Left lung (tissue), 14 donors: ENCODE measurements at places on chromosomes 7 and 10. TPM values are rescaled to one million over a fixed set of nuclear protein-coding genes. Genes with fewer than 3 reads are reported as not detected.
A peak's percentile ranks its signal among the peaks of the same experiment; 100 is the strongest.

Gene CRTAC1
- total RNA-seq, result 44.0 TPM

Gene XRCC2
- 3.5 TPM for total RNA-seq

GRCh38 chr10:70069346-70069745, 16.7 kb downstream of the MACROH2A2 start:
- H3K27me3 ChIP-seq, result no peaks in the 10 kb centered on the region
- no peak for DNase-seq
- H3K27ac ChIP-seq, result no peak overlapping the region
- H3K4me3 ChIP-seq, result no peak overlapping the region

DNA sequence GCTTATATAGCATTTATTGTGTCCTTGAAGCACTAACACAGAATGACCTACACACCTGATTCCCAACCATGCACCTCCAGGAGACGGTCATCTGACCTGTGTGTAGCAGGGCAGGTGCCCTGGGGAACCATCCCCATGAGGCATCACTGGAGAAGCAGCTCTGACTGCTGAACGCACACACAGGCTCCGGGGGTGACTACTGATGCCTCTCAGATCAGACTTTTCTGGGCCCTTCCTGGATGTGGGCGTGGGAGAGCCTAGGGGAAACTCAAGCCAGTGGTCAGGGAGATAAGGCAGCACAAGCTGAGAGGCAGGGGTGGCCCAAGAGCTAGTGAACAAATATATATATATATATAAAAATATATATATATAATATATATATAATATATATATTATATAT, 37.6 kb downstream of the CPXM2 start:
- no peak for DNase-seq
- no peaks in the 10 kb centered on the region for H3K27me3 ChIP-seq
- H3K36me3 ChIP-seq, result no peaks in the 10 kb centered on the region
- H3K4me3 ChIP-seq, result no peak overlapping the region
- no peaks in the 10 kb centered on the region for H3K4me1 ChIP-seq

Gene GJD4
- not detected for total RNA-seq

Gene SLC26A4
- 0.82 TPM for total RNA-seq

Gene ARHGAP22
- total RNA-seq, result 10.4 TPM

- no peak for DNase-seq
- no peak overlapping the region for H3K27ac ChIP-seq
- H3K36me3 ChIP-seq, result no peaks in the 10 kb centered on the region
- H3K4me1 ChIP-seq, result no peaks in the 10 kb centered on the region
- no peaks in the 10 kb centered on the region for H3K27me3 ChIP-seq
Measured at GRCh38 chr10:129845111-129845753, 118.8 kb downstream of the EBF3 start.

GRCh38 chr7:5470167-5470532, 46.5 kb upstream of the TNRC18 start:
- H3K4me1 ChIP-seq, result no peaks in the 10 kb centered on the region
- H3K27ac ChIP-seq, result no peak overlapping the region
- no peaks in the 10 kb centered on the region for H3K27me3 ChIP-seq
- H3K4me3 ChIP-seq, result no peak overlapping the region
- no peak for DNase-seq
- H3K36me3 ChIP-seq, result no peaks in the 10 kb centered on the region

DNA sequence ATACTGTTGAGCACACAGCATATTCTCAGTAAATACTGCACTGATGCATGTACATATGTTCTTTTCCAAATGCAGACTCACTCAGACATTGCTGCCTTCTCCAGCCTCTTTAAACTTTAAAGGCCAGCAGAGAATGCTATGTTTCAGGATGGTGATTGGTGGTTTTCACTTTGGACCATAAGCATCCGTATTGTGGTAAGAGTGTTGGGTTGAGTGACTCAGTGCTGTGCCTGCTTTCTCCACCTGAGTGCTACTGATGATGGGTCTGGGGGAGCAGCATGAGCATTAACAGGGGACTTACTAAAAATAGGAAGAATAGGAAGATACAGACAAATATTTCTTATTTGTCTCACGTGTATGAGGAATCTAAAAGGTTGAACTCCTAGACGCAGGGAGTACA, 56.3 kb upstream of the ZNF92 start:
- no peak overlapping the region for H3K4me3 ChIP-seq
- no peaks in the 10 kb centered on the region for H3K4me1 ChIP-seq
- no peaks in the 10 kb centered on the region for H3K27me3 ChIP-seq
- no peaks in the 10 kb centered on the region for H3K36me3 ChIP-seq

DNA sequence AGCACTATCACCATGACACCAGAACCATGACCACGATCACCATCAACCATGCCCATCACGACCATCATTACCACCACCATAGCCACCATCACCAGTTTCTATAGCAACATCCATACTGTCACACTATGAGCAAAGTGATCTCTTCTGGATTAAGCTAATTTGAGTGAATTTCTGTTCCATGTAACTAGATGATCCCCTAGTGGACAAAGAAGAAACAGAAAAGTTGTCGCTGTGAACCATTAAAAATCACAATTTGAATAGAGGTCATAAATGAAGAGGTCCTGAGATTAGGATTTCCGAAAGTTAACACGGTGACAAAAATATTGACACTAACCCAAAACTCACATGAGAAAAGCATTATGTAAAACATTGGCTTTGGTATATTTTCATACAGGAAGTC, 77.6 kb downstream of the CLRN3 start:
- H3K27ac ChIP-seq, result no peak overlapping the region
- H3K4me1 ChIP-seq, result no peaks in the 10 kb centered on the region
- no peak overlapping the region for H3K4me3 ChIP-seq
- no peak for DNase-seq
- H3K36me3 ChIP-seq, result no peaks in the 10 kb centered on the region
- no peaks in the 10 kb centered on the region for H3K27me3 ChIP-seq

- H3K36me3 ChIP-seq, result no peaks in the 10 kb centered on the region
- H3K4me1 ChIP-seq, result no peaks in the 10 kb centered on the region
- no peak overlapping the region for H3K27ac ChIP-seq
- no peak overlapping the region for H3K4me3 ChIP-seq
Measured at GRCh38 chr10:11409357-11409756, 202.1 kb downstream of the USP6NL start.

DNA sequence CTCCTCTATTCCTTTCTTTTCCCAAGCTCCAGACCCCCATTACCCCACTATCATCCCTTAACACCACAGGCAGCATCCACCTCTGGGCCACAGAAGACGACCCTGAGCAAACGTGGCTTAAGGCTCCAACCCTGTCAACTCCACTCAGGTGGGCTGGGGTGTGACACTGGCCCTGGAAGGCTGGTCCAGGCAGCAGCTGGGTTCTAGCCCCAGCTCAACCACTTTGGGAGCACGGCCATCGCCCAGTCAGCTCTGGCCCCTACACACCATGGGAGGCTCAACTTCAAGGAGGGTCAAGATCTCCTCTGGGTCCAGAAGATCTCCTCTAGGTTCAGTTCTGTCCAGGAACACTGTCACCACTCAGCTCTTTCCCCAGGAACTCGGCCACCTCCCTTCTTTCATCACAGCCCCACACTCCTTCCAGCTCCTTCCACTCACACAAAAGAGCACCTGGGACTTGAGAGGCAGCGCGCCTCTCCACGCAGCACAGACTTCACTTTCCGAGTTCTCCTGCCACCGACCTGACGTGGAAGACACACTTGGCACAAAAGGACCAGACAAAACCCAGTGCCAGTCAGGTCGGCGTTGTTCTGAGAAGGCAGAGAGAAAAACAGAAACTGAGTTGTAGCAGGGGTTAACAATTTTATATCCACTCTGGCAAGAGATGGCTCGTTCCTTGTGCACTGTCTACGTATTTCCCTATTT, 84.1 kb downstream of the CTBP2 start:
- no peak overlapping the region for H3K4me3 ChIP-seq
- DNase-seq, result no peak
- no peaks in the 10 kb centered on the region for H3K4me1 ChIP-seq
- peak overlapping the region; percentile 30 for H3K27ac ChIP-seq

Gene DKK1
- total RNA-seq, result 10.5 TPM

- H3K4me3 ChIP-seq, result no peak overlapping the region
- no peak for DNase-seq
- no peaks in the 10 kb centered on the region for H3K4me1 ChIP-seq
- H3K27ac ChIP-seq, result no peak overlapping the region
Measured at GRCh38 chr10:78920011-78920410, 148.8 kb upstream of the ZMIZ1 start.

- H3K27ac ChIP-seq, result no peak overlapping the region
- no peaks in the 10 kb centered on the region for H3K36me3 ChIP-seq
- H3K4me3 ChIP-seq, result no peak overlapping the region
- no peak for DNase-seq
Measured at GRCh38 chr10:94496010-94496409, 49.6 kb upstream of the HELLS start.

Gene MOGAT3
- not detected for total RNA-seq

- peaks cover 19% of the 10 kb centered on the region for H3K4me1 ChIP-seq
- no peak overlapping the region for H3K4me3 ChIP-seq
- H3K36me3 ChIP-seq, result no peaks in the 10 kb centered on the region
Measured at GRCh38 chr10:113967126-113967525, 76.5 kb upstream of the ADRB1 start.

DNA sequence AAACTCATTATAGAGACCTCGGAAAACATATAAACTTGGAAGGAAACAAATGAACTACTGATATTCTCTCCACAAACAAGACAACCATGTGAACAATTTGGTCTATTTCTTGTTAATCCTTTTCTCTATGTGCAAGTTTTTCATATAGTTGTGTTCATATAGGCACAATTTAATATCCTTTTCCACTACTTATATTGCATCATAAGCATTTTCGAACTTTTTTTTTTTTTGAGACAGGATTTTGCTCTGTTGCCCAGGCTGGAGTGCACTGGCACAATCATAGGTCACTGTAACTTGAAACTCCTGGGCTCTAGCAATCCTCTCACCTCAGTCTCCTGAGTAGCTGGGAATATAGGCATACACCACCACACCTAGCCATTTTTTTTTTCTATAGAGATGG, 5.2 kb downstream of the PEX1 start:
- H3K4me1 ChIP-seq, result peaks cover 5% of the 10 kb centered on the region
- H3K27ac ChIP-seq, result no peak overlapping the region
- no peaks in the 10 kb centered on the region for H3K27me3 ChIP-seq
- no peak overlapping the region for H3K4me3 ChIP-seq
- no peaks in the 10 kb centered on the region for H3K36me3 ChIP-seq
- no peak for DNase-seq

GRCh38 chr7:1853986-1854865, 184.1 kb downstream of the ELFN1 start:
- no peak for DNase-seq
- H3K4me3 ChIP-seq, result no peak overlapping the region
- no peaks in the 10 kb centered on the region for H3K36me3 ChIP-seq
- H3K27ac ChIP-seq, result no peak overlapping the region
- H3K4me1 ChIP-seq, result no peaks in the 10 kb centered on the region
- H3K27me3 ChIP-seq, result no peaks in the 10 kb centered on the region

Gene ATOH7
- not detected for total RNA-seq

GRCh38 chr7:148270576-148270975, 320.0 kb upstream of the C7orf33 start:
- no peak overlapping the region for H3K27ac ChIP-seq
- no peaks in the 10 kb centered on the region for H3K4me1 ChIP-seq
- H3K4me3 ChIP-seq, result no peak overlapping the region
- no peaks in the 10 kb centered on the region for H3K36me3 ChIP-seq
- no peak for DNase-seq

DNA sequence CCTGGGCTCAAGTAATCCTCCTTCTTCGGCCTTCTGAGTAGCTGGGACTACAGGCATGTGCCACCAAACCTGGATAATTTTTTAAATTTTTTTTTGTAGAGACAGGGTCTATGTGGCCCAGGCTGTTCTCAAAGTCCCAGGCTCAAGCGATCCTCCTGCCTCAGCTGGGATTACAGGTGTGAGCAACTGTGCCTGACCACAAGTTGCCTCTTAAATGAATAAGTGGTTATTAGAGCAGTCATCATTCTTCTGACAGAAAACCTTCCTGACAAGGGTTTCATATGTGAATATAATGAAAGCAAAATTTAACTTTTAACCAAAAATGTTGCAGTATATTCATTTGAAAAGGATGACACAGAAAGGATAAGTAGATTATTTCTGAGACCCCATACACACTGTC, 532.5 kb downstream of the GRM8 start:
- no peak overlapping the region for H3K27ac ChIP-seq
- no peaks in the 10 kb centered on the region for H3K27me3 ChIP-seq
- DNase-seq, result no peak
- no peak overlapping the region for H3K4me3 ChIP-seq
- H3K36me3 ChIP-seq, result no peaks in the 10 kb centered on the region

DNA sequence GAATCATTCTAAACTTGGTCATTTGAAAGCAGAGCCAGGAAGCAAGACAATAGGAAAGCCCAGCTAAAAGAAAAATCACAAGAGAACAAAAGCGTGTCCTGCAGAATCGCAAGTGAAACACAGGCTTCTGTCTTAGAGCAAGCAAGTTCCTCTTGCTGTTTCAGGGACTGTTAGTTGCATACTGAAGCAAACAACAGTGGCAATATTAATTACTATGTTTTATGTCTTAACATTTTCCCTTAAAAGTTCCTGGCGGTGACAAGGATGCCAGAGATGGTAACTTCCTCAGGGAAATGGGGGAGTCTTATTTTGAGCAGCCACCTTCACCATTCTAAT, 217.1 kb downstream of the GFRA1 start:
- no peak overlapping the region for H3K27ac ChIP-seq
- no peaks in the 10 kb centered on the region for H3K4me1 ChIP-seq
- H3K27me3 ChIP-seq, result no peaks in the 10 kb centered on the region

- H3K4me3 ChIP-seq, result no peak overlapping the region
- H3K27ac ChIP-seq, result no peak overlapping the region
- no peaks in the 10 kb centered on the region for H3K27me3 ChIP-seq
- H3K4me1 ChIP-seq, result no peaks in the 10 kb centered on the region
- no peak for DNase-seq
Measured at GRCh38 chr7:149385195-149385950, 75.5 kb downstream of the ZNF777 start.

GRCh38 chr10:306675-307185, 171.5 kb downstream of the ZMYND11 start:
- DNase-seq, result no peak
- H3K4me3 ChIP-seq, result no peak overlapping the region
- no peaks in the 10 kb centered on the region for H3K4me1 ChIP-seq
- H3K27ac ChIP-seq, result no peak overlapping the region
- H3K36me3 ChIP-seq, result no peaks in the 10 kb centered on the region
- no peaks in the 10 kb centered on the region for H3K27me3 ChIP-seq

Gene CTTNBP2
- total RNA-seq, result 3.0 TPM

Gene C7orf57
- total RNA-seq, result 1.6 TPM

Gene FBXL13
- 2.2 TPM for total RNA-seq

- no peak for DNase-seq
- H3K27me3 ChIP-seq, result peaks cover 10% of the 10 kb centered on the region
- H3K27ac ChIP-seq, result no peak overlapping the region
- H3K4me3 ChIP-seq, result no peak overlapping the region
Measured at GRCh38 chr10:45302573-45302972, 12.8 kb downstream of the OR13A1 start.

DNA sequence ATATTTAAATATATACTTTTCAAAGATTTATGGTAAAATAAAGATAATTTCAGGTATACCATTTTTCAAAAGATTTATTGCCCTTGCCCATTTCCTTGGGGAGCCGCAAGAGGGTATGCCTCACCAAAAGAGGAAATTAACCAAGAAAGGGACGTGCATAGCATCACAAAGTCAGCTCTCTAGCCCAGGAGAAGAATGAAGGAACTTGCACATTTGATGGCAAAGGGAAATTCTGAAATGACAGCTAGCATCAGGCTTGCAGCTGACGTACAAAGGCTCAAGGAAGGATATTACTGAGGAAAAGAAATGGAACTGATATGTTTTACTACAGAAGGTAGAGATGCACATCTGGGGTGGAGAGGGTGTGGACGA, 93.6 kb upstream of the RSU1 start:
- H3K27ac ChIP-seq, result no peak overlapping the region
- no peak for DNase-seq
- no peaks in the 10 kb centered on the region for H3K4me1 ChIP-seq
- H3K27me3 ChIP-seq, result no peaks in the 10 kb centered on the region
- H3K36me3 ChIP-seq, result no peaks in the 10 kb centered on the region
- no peak overlapping the region for H3K4me3 ChIP-seq
